Astrocyte of the spinal cord (primary cell): ENCODE measurements at places on chromosomes 5 and 9.

DNA sequence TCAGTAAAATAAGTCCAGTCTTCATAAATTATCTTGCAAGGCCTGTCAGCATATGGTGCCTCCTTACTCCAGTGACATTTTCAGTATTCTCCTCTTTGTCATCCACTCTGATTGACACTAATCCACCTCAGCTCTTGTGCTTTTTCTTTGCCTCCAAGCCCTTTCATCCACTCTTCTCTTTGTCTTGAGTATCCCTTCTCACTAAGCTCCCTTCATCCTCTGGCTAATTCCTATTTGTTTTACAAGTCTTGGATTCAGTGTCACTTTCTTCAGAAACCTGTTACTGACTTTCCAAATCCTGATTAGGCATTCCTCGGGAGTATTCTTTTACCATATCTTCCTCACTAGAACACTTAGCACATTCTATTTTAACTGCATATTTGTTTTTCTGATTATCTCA lies 100.6 kb upstream of the VCAN start:
- no peak for DNase-seq

DNA sequence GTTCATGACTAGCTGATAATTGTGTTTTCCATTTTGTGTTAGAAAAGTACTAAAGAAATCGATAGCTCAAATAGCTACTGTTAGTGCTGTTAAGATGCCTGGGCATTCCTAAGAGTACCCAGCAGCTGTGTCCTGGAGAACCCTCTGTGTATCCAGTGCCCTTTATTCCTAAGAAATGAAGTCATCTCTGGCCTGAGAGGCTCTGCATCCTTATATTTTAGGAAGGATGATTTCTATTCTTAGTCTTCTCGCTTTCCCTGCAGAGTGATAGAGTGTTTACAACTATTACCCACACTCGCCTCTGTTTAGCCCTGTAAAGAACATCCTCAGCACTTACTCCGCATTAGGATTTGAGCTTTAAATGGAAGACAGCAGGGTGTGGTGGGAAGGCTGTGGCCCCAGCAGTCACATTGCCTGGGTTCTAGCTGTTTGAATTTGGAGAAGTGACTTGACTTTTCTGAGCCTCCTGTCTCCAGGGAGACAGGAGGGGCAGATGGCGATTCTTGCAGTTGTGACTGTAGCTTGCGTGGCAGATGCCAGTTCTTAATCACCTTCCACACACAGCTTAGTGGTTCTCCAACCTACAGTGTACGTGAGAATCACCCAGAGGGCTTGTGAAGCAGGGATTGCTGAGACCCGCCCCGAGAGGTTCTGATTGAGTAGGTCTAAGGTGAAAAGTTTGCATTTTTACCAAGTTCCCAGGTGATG lies 177.2 kb upstream of the PITX1 start:
- DNase-seq = no peak

- DNase-seq = no peak
Measured at GRCh38 chr9:99336531-99336930, 114.4 kb downstream of the SEC61B start.

GRCh38 chr9:6153425-6153824 lies 62.2 kb upstream of the IL33 start:
- no peak for DNase-seq

DNA sequence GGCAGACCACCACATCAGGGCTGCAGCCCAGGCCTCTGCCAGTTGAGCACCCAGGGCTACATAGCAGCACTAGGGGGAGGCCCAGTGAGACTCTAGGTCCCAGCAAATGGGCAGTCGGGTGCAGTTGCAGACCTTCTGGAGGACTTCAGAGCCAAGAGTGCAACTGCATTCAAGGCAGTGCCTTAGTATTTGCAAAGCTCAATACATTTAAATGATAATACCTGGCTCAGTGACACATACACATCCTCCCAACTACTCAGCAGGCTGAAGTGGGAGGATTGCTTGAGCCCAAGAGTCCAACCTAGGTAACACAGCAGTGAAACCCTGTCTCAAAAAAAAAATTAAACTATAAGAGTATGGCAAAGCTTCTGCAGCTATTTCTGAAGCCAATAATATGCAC lies 38.6 kb upstream of the TMOD1 start:
- no peak for DNase-seq

- no peak for DNase-seq
Measured at GRCh38 chr5:156148301-156148700, 178.7 kb upstream of the SGCD start.
